ENCODE measurements at places on chromosomes 13 and 19.

- no peak for DNase-seq
Observed at GRCh38 chr19:2686360-2686759, 16.1 kb downstream of the GNG7 start.

GRCh38 chr13:90918536-90918935, 429.0 kb upstream of the MIR17HG start:
- DNase-seq = no peak

GRCh38 chr13:113855931-113856715, 7.8 kb downstream of the GAS6 start:
- DNase-seq = no peak

DNA sequence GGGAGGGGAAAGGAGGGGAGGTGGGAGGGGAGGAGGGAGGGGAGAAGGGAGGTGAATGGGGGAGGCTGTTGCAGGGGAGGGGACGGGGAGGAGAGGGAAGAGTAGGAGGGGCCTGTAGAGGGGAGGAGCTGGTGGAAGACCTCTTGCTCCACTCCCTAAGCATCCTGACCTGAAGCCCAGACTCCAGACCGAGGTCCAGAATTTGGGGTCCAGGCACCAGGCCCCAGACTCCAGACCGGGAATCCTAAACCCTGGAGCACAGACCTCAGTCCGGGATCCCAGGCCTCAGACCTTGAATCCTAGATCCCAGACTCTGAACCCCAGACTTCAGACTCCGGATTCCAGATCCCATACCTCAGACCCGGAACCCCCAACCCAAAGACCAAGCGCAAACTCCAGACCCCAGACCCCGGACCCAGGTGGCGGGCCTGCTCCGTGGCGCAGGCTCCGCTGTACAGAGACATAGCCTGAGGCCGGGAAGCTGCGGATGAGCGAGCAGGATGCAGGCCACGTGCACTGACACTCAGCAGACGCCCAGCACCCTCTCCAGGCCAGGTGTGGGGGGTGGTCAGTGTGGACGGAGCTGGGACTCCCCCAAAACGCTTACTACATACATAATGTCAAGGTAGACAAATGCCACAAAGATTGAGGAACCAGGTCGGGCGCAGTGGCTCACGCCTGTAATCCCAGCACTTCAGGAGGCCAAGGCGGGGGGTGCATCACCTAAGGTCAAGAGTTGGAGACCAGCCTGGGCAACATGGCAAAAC, 710 bp upstream of the BTBD2 start:
- DNase-seq = peak; percentile 88

DNA sequence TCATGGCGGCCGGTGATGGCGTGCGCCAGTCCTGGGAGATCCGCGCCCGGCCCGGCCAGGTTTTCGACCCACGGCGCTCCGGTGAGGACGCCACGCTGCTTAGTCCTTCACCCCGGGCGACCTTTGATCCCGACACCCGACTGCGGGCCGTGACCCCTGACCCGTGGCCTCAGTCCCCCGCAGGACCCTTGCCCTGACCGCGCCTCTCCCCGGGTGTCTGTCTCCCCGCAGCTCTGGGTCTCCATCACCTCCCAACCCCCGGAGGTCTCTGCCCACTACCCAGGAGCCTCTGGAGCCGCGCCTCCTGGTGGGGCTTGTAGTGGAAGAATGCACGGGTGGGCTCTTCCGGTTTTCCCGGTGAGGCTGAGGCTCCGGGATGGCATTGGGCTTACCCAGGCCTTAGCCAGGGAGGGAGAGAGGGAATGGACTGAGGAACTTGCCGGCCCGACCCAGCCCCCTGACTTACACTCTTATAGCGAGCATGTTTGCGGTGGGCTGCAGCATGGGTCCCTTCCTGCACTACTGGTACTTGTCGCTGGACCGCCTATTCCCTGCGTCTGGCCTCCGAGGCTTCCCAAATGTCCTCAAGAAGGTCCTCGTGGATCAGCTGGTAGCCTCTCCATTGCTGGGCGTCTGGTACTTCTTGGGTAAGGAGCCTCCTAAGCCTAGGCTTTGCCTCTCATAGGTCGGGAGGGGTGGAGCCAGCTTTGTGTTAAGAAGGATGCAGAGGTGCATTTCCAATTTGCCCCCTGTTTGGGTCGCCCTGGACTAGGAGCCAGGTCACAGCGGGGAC, 566 bp downstream of the MPV17L2 start:
- no peak for DNase-seq

DNA sequence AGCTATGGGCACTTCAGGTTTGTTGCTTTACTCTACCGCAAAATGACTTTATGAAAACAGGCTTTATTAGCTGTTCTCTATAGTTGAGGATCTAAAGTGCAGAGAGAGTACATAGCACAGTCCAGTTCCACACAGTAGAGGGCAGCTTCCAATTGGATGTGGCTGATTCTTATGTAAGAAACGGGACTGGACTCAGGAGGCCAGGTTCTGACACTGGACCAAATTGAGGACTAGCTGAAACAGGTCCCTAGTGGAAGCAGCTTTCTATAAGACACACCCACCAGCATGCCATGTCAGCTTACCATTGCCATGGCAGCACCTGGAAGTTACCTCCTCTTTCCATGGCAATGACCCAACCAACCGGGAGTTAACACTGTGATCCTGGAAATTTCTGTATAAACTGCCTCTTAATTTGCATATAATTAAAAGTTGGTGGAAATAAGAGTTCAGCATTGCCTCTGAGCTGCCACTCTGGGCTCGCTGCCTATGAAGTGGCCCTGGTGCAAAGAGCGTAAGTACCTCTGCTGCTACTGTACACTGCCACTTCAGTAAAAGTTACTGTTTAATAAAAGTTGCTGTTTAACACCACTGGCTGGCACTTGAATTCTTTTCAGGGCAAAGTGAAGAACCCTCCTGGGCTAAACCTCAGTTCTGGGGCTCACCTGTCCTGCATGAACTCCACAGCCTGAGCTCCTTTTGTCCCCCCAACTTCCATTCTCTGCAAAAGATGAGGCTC, 211.9 kb upstream of the SLC10A2 start:
- DNase-seq = no peak

GRCh38 chr19:10417541-10418234, 2.6 kb upstream of the PDE4A start:
- DNase-seq = no peak

DNA sequence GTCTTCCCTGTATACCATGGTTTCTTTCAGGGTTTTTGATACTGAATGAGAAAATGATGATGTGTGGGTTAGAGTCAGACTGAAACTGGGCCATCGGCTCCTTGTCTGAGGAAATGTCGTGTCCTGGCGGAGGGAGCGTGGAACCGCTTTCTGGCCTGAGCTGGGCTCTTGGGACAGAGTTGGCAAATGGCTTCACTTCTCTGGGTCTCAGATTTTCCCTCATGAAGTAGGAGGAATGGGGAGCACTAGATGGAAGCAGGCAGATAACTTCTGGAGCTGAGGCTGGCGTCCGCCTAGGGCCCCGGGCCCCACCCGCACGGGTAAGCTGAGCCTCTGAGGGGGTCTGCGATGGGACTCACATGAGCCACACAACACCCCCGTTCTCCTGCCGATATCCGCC, 133.3 kb upstream of the WASF3 start:
- no peak for DNase-seq

- DNase-seq = no peak
Observed at GRCh38 chr19:5394551-5395505, 54.2 kb upstream of the PTPRS start.

GRCh38 chr19:47663911-47664771, 49.1 kb upstream of the EHD2 start:
- DNase-seq = peak; percentile 91

DNA sequence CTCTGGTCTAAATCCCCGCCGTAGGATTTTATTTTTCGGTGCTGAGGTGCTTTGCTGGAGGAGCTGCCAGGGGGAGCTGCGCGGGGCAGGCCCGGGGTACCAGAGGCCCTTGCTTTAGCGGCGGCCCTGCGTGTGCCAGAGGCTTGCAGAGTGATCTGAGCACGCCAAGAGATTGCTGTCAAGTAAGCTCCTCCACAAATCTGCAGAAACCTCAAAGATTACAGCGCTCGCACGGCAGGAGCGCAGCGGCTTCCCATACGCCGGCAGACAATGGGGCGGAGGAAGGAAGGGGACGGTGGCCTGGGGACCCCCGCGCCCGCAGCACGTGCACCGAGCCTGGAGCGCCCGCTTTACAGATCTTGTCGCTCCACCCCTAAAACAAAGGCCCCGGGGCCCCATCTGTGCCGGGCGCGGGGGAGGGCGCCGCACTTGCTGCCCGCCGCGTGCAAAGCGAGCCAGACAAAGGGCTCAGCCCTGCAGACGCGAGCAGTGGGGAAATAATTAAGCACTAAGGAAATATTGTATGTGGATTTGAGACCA, 9.1 kb upstream of the C19orf12 start:
- no peak for DNase-seq

- no peak for DNase-seq
Observed at GRCh38 chr19:42363614-42364346, 26.3 kb downstream of the CNFN start.

GRCh38 chr19:7994114-7994513, 11.3 kb downstream of the ELAVL1 start:
- no peak for DNase-seq

DNA sequence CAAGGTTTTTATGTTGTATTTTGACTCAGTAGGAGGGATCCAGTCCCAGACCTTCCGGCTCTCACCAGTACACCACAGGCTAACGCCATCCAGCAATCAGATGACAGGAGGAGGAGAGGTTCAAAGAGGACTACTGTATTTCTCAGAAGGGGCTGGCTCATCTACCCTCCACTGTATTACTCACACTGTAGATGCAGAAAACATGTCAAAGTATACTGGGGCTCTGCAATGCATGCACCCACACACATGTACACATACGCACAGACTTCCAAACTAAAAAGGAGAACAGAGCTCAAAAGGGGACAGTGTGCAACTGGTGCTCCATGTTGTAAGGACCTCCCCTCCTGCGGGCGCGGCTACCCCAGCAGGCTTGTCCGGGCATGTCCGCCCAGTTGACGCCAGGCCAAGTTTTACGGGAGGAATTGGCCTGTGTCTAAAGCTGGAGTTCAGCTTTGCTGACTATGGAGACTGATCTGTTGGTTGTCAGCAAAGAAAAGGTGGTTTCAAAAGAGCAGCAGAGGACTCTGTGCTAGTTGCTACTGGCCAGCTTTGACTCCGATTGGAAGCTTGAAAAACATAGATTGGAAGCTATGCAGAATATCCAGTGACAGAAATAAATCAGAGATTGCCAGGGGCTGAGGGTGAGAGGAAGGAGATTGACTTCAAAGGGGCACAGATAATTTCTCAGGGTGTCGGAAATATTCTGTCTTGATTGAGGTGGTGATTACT, 314.2 kb downstream of the DLEU7 start:
- peak; percentile 48 for DNase-seq

- DNase-seq = peak; percentile 32
Observed at GRCh38 chr13:31204592-31204991, 4.8 kb downstream of the B3GLCT start.

DNA sequence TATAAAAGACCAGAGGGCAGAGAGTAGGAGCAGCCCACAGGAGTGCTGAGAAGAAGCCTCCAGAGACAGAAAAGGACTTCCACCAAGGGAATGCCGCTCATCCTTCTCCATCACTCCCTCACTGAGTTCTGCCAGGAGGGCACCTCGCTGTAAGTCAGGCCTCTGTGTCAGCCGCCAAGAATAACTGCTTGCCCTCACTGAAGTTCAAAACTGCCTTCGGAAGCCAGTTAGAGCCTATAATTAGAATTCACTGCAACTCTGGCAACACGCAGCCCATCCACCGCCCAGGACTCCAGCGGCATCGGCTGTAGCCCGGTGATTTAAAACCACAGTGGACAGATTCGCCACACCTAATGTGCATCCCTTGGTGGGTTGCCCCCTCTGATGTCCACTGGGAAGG, 281.8 kb upstream of the ZNF507 start:
- no peak for DNase-seq

DNA sequence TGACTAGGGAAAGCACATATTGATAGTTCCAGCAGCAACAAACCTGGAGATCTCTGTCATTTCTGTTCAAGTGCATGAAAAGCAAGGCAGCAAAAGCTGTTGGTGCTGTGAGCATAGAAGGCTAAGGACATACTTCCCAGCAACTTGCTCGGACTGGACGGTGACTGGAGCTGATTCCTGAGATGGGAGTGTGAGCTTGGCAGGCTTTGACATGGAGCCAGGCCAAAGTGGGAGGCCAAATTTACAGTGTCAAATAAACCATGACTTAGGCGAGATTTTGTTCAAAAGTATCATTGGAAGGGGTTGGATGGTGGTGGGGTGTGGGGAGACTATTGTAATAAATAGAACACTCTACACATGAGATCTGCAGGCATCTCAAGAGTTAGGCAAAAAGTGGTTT, 5.9 kb upstream of the ARGLU1 start:
- DNase-seq = no peak

DNA sequence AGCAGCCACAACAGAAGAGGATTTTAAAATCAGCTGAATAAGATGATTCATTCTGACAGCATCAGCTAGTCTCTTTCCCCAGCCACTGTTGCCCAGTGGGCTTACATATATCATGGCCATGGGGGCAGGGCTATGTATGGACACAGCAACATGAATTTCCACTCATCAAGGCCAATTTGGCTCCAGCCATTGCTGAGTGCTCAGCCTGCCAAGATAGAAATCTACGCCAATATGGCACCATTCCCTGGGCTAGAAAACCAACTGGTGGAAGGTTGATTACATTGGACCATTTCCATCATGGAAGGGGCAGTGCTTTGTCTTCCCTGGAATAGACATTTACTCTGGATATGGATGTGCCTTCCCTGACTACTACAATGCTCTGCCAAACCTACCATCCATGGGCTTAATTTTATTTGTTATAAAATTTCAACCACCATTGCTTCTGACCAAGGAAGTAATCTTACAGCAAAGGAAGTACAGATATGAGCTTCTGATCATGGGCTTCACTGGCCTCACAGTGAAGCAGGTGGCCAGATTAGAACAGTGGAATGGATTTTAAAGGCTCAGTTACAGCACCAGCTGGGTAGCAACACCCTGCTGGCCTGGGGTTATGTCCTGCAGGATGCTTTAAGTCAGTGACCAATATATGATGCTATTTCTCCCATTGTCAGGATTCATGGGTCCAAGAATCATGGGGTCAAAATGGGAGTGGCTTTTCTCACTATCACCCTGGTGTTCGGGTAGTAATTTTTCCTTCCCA, 9.8 kb upstream of the ALOX5AP start:
- DNase-seq = no peak

DNA sequence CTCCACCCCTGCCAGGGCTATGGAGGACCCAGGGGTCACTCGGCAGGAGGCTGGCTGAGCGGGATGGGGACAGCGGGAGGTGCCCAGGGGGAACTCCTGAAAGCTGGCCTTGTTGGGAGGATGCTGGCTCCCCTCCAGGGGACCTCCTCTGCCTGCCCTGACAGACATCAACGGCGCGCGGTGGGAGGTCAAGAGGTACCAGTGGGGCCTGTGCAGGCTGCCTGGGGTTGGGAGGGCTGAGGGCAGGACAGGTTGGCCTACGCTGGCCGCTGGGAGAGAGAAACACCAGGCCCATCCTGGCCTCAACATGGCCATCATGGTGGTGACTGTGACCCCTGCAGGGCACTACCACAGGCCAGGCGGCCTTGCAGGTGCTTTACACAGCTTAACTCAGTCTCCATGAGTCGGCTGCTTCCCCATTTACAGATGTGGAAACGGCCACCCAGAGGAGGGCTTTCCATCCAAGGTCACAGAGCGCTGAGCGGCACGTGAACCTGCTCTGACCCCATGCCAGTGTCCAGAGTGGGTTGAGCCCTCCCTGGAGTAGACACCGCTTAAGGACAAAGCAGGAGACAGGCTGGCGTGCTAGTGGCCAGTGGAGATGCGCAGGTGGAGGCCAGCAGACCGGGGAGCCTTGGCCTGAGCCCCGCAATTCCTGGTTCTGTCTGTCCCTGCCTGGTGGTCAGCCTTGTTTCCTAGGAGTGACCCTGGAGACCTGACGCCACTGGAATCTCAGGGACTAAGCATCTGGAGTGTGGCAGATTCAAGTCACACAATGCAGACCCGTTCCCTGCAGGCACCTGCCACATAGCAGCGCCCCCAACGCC, 27.6 kb downstream of the CEBPG start:
- no peak for DNase-seq

Data from AG09319 (cell line).